ENCODE measurements at places on chromosomes 4 and X.

DNA sequence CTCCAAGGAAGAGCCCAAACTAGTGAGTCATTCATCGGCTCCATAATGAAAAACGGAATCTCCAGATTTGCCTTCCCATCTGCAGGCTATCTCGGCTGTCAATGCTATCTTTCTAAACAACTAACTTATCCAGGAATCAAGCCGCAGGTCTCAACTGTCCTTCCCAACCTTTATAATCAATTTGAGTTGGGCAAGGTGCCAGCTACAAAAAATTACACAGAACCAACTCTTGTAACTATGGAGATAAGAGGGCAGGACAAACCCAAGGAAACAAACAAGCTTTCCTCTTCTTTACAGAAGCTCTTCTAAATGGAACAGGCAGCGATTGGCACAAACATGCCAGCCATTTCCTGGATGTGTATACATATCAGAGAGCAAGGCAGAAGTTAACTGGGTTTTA is 61.2 kb upstream of the RAI2 start:
- no peak for DNase-seq

DNA sequence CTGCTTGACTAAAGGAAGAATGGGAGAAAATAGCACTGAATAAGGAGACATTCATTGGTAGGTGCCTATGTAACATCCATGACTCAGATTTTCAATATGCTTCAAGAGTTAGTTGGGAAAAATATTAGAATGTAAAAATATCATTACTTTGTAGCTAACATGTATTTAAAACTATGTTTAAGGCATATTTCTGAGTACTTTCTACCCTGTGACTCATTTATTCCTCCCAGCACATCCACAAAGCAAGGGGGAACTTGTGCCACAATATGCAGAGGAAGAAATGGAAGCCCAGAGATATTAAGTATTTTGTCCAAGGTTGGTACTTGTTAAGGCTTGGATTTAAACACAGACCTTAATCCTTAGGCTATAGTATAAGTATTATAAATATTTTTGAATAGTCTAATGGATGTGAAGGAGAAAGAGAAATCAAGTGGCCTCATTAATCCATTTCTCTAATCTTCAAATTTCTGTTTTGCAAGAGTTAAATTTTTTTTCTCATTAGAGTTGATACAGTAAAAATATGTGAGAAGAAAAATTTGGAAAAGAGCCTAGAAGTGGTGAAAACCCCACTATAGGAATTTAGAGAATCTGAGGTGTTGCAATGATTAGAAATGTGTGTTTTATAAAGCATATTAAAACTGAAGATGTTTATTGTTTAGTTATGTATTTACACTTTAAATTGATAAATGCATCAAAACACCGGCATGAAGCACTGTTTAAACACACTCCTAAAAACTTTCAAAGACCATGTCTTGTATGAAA is 149.3 kb upstream of the GYPA start:
- DNase-seq, result no peak

DNA sequence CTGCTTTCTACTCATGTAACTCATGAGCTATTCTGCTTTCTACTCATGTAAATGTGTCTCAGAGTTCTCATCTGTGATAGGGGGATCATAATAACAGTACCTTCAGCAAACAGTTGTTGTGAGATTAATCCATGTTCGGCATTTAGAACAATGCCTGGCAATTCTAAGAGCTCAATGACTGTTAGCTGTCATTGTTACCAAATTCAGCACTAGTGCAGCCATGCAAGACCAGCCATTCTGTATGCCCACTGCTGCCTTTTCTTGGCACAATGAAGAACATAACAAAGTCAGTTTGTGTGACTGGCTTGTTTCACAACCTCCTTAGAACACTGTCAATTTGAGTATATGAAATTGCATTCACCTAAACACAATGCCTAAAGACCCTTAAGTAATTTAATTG is 163.2 kb downstream of the ANK2 start:
- DNase-seq, result no peak

DNA sequence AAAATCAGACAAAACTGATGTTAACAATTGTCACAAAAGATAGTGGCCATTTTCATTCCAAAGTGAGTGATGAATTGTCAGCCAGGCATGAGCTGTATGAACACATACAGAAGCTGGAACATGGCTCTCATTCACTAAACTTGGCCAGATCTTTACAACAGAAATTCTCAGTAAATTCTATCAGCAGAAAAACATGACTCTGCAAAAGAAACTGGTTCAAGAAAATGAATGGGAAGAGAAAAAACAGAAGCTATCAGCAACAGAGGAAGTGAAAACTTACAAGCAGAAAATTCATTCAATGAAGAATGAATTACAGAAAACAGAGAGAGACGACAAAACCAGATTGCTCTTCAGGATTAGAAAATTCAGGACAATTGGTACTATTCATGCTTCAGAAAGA is 249.6 kb downstream of the COL25A1 start:
- DNase-seq, result no peak

- no peak for DNase-seq
Measured at GRCh38 chrX:150844016-150844415, 54.5 kb downstream of the CD99L2 start.

- no peak for DNase-seq
Measured at GRCh38 chrX:53087388-53087831, 5.2 kb downstream of the TSPYL2 start.

All from activated CD8-positive, alpha-beta memory T cell treated with anti-CD3 and anti-CD28 coated beads for 1 hour (primary cell).